ENCODE measurements at places on chromosomes 4 and X.

- DNase-seq, result no peak
Observed at GRCh38 chrX:136525738-136526606, 6.0 kb upstream of the VGLL1 start.

- DNase-seq, result no peak
Observed at GRCh38 chrX:20500949-20501348, 234.2 kb upstream of the RPS6KA3 start.

- no peak for DNase-seq
Observed at GRCh38 chrX:86421771-86422170, 273.5 kb downstream of the DACH2 start.

DNA sequence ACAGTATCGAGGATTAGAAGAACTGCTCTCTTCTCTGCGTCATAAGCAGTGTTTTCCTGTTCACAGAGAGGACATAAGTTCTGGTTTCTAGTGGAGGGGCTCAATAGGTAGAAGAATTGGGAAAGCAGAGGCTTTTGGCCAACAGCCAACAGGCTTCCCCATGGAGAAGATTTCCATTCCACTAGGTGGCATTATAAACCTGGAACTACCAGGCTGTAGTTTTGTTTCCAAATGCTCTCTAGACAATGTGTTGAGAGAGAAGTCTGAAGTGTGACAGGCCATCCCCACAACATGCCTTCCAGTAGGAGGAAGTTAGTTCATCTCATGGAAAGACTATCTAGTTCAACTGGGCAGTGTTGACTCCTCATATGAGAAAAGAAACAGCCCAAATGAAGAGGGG lies 63.8 kb upstream of the ANXA10 start:
- DNase-seq, result no peak

DNA sequence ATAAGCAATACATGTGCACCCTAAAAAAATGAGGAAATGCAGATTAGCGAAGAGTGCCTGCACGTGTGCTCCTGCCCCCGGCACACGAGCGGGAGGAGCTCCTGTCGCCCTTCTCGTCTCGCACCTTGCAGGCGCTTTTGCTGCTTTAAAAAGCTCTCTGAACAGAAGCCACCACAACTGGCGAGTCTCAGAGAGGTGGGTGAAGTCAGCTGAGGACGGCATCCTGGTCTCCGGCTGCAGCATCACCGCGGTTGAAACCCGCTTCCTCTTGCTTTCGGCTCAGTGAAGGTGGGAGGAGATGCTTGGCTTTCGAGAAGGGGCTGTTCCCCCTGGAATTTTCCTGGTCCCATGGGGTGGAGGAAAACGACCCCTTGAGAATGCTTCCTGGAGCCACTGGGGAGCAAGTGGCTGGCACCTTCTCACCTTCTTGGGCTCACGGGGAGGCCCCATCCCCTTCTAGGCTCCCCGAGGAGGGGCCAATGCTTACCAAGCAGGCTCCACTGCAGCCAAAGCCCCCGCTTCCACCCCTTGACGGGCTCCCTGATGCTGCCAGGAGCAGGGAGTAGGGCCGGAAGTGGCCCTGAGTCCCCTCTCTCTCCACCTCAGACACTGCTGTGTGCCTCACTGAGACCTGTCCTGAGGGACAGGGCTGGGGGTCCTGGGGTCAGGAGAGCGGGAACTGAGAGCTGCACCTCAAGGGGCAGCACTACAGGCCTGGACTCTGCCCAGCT lies 29.2 kb upstream of the MXD4 start:
- peak; percentile 46 for DNase-seq

- no peak for DNase-seq
Observed at GRCh38 chrX:39627257-39627656, 470.5 kb downstream of the BCOR start.

DNA sequence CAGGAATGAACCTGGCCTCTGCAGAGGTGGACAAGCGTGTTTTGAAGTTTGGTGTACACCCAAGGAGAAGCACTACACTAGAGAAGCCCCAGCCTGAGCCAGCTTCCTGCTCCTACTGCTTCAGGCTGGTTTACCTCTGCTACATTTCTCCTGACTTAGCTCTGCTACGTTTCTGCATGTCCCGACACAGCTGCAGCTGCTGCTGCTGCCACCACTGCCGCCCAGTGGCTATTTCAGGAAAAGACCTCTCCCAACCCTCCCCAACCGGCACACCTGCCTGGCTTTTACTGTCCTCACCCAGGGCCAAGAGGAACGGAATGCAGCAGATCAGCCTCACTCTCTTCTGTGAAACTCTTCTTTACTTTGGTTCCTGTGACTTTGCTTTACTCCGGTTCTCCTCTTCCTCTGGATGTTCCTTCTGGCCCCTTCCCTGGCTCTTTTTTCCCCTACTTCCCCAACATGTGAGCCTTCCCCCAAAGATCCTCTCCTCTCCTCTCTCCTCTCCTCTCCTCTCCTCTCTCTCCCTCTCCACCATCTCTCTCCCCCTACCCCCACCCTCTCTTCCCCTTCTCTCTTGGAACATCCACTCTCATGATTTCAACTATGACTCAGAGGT lies 3.1 kb upstream of the P2RY4 start:
- DNase-seq, result peak; percentile 50

GRCh38 chr4:11424000-11424399 lies 4.7 kb downstream of the HS3ST1 start:
- peak; percentile 19 for DNase-seq

DNA sequence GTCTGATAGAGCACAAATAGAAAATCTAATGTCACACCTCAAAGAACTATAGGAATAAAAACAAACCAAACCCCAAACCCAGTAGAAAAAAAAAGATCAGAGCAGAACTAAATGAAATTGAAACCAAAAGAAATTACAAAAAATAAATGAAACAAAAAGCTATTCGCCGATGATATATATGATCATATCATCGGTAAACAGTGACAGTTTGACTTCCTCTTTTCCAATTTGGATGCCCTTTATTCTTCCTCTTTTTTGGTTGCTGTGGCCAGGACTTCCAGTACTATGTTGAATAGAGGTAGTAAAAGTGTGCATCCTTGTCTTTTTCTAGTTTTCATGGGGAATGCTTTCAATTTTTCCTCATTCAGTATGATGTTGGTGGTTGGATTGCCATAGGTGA lies 215.3 kb upstream of the AR start:
- DNase-seq, result no peak

- no peak for DNase-seq
Observed at GRCh38 chr4:98481167-98481566, 177.2 kb downstream of the TSPAN5 start.

DNA sequence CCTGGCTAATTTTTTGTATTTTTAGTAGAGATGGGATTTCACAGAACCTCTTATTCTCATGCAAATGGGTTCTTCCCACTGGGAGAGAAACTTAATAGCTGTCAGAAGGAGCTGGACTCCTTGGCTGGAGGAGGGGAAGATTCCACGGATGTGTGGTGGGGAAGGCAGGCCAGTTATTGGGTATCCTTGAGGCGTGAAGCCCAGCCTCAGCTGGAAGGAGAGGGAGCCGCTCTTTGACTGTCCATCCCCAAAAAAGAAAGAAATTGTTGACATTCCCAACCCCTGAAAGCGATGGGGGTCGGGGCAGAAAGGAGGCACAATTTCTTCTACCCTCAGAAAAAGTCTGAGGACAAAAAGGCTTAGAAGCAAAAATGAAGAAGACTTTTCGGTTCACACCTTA lies 983.1 kb upstream of the PABPC4L start:
- no peak for DNase-seq

- no peak for DNase-seq
Observed at GRCh38 chrX:83516597-83516996, 8.5 kb downstream of the POU3F4 start.

- DNase-seq, result no peak
Observed at GRCh38 chr4:188228279-188228678, 89.0 kb downstream of the TRIML1 start.

- peak; percentile 7 for DNase-seq
Observed at GRCh38 chr4:102761296-102761701, 531 bp upstream of the MANBA start.

All from activated CD4-positive, alpha-beta T cell treated with anti-CD3 and anti-CD28 coated beads, Interleukin-2, Interleukin-4, amounts not matched to agents 100 ng/mL and 50 ng/mL, durations not matched to agents 16 hours and 8 hours (primary cell).